Glomerular endothelial cell (primary cell): ENCODE measurements at places on chromosomes 3 and 15.

- no peak for DNase-seq
Observed at GRCh38 chr3:41612853-41613252, 349.1 kb downstream of the ULK4 start.

DNA sequence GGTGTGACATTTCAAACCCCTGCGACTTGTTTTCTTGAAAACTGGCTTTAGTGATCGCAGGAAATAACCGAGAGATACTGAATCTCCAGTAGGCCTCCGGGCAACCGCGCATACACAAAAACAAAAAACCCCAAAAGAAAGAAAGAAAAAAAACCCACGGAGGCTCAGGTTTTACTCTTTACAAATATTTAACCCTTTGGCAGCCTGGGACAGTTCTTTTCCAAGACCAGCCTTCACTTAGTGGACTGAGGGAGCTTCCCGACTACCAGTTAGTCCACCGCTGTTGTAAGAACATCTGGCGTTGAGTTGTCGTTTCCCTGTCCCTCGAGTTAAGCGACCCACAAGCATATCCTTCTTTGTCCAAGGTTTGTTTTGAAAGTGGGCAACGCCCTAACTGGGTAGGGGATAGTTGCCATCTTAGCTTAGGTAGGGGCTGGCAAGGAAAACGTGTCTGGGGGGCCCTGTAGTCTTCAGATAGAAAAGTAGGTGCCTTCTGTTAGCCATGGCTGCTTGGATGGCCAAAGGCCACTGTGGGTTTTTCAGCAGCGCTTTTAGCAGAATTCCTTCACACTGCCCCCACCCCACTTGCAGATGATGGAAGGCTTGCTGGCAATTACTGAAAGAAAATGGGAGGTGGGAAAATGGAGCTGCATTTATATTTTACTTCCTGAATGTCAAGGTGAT is 6.9 kb downstream of the ISL2 start:
- no peak for DNase-seq

DNA sequence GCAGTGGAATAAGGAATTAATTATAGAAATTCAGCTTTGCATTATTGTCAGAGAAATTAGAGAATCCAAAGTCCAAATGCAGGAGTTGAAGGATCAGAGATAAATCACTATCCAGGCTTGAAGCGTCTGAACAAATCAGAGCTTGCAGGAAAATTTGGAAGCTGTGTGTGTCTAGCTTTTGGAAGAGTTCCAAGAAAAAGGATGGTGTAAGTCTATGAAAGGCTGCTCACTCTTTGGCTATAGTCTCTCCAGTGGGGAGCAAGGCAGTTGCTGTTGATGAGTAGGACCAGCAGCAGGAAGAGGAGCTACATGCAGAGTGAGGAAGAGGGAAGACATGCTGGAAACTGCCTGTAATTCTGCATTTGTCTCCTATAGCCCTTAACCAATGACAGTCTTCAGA is 464.3 kb upstream of the GRM7 start:
- no peak for DNase-seq

DNA sequence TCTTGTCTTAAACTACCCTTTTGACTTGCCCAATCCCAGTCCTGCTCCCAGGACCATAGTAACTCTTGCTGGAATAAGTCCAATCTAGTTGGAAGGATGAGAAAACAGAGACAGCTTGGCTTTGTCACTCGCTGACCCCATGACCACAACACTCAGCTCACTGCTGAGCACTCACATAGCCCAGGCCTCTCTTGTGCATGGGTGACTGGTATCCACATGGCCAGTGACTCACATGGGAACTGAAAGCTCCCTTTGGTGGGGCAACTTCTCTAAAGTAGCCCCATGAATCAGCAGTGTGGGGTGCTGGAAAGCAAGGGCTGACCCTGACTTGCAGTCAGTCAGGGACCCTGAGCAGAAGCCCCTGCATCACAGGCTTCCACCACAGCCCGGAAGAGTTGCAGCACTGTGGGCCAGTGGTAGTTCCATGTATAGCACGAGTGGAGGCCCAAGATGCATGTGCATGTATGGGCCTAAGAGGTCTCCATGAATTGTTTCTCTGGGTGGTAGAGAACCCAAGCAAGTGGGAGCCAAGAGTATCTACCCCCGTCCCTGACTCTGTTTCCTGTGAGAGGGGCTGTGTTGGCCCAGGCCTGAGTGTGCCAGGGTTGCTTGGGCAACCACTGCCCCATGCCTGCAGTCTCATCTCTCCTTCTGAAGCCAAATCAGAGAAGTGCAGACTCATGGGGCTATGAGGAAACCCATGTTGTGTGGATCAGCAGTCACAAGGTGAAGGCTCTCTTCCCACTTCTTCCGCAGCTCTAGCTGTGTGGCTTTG is 62.1 kb upstream of the XCR1 start:
- DNase-seq, result no peak

GRCh38 chr15:42679285-42680141 is 57.4 kb downstream of the CDAN1 start:
- no peak for DNase-seq

DNA sequence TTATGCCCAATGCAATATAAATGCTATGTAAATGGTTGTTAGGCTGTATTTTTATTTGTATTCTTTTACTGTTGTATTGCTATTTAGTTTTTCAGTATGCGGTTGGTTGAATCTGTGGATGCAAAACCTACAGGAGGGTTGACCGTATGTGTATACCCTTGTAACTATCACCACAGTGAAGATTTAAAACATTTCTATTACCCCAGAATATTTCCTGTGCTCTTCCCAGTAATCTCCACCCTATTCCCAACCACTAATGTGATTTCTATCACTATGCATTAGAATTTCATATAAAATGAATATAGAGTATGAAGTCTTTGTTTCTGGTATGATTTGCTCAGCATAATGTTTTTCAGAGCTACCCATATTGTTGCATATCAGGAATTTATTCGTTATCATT is 705.0 kb downstream of the MECOM start:
- no peak for DNase-seq

DNA sequence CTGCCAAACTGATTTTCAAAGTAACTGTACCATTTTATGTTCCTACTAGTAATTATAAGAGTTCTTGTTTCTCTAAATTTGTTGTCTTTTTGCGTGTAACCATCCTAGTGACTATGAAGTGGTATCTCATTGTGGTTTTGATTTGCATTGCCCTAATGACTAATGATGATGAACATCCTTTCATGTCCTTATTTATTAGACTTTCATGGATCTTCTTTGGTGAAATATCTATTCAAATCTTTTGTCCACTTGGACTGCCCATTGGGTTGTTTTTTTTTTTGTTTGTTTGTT is 3.6 kb downstream of the OXSR1 start:
- no peak for DNase-seq

- no peak for DNase-seq
Observed at GRCh38 chr3:111692593-111693552, 97.7 kb upstream of the ZBED2 start.

GRCh38 chr15:47139965-47140364 is 577.3 kb upstream of the SEMA6D start:
- no peak for DNase-seq

DNA sequence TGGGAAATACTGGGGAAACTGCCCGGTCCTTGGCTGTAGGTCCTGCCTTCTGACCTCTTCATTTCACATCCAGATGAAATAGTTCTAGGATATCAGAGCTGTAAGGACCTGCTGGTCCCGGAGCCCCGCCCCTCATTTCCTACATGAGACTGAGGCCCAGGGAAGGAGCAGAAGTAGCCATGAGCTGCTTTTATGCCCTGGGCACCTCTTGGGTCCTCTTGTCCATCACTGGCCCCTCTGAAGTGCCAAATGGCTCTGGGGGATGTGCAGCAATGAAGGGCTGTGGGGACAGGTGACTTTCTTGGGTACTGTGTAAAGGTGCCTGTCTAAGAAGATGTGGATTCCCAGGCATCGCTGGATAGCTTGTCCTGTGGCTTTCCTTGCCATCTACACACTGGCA is 40.3 kb upstream of the ESYT3 start:
- no peak for DNase-seq

DNA sequence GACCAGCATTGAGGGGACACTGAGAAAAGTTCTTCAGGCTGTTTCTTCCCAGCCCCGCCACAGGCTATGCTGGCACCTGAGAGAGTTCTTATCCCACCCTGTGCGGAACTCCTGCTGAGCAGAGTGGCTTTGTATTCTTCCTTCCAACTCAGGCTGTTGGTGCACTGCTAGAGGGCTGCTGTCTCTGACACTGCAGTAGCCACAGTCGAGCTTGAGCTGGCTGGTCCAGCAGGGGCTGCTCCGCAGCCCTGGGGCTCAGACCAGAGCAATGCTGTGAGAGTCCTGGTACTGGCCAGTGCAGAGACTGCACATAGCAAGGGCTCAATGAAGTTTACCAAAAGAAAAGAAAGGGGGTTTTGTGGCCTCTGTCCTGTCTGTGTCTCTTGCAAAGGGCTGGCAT is 3.6 kb downstream of the GNAI2 start:
- no peak for DNase-seq

DNA sequence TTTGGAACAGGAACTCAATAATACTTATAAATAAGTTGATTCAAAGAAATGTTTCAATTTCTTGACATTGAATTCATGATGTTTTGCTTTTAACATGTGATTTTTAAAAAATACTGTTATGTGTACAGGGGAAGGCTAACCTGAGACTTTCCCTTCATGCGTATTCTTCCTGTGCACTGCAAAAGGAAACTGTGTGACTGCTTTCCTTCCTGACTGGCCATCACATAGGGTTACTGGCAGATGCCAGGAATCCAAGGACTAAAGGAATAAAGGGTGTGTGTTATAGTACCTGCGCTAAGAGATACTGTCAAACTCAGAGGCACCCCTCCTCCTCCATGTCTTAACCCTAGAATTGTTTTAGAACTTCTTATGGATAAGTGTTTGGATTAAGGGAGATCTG is 236.0 kb downstream of the UBE2E2 start:
- DNase-seq, result peak; percentile 44

GRCh38 chr3:121895736-121896135 is 1.5 kb downstream of the SLC15A2 start:
- no peak for DNase-seq

DNA sequence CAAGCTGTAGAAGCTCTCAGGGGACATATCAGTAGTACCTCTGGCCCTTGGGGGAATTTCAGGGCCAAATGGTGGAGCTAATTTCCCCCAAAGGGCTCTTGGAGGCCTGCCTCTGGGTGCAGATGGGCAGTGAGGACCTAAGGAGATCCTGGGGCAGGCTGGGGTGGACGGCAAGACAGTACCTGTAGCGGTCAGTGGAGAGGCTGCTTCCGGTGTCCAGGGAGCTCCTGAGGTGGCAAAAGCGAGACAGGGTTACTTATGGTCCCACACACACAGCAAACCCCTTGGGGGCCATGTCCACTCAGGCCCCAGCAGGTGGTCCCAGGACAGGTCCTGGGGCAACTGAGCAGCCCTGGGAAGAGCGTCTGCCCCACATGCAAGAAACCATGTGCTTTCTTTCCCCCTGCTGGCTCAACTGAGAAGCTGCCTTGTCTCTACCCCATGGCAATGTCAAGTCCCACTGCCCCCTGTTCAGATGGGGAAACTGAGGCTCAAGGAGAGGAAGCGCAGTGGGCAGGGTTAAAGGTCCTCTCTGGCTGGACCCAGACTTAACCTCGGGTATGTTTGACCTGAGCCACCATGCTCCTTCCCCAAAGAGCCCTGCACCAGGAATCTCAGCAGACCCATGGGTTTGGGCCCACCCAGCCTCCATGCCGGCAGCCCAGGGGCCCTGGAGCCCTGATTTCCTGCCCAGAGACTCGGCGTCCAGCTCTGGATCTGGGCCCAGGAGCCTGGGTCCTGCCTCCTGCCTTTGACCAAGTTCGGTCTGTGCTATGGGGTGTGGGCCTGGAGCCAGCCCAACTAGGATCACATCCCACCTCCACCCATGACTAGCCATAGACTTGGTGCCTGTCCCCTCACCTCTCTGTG is 25.7 kb downstream of the IQSEC1 start:
- no peak for DNase-seq

DNA sequence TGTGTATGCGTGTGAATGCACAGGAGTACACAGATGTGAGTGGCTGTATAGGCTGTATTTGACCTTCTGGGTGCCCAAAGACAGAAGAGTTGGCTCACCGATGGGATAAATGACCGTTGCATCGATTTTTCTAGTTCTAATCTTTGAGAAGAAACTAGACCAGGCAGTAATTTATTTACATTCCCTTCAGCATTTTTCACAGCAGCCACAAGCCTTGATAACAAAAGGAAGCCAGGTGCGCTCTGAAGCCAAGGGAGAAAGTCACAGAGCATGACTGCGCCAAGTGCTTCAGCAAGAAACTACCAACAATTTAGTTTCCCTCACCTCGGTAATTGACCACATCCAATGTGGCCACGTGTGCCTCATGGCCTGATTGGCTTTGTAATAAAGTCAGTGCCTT is 5.9 kb upstream of the FAM3D start:
- DNase-seq, result no peak

DNA sequence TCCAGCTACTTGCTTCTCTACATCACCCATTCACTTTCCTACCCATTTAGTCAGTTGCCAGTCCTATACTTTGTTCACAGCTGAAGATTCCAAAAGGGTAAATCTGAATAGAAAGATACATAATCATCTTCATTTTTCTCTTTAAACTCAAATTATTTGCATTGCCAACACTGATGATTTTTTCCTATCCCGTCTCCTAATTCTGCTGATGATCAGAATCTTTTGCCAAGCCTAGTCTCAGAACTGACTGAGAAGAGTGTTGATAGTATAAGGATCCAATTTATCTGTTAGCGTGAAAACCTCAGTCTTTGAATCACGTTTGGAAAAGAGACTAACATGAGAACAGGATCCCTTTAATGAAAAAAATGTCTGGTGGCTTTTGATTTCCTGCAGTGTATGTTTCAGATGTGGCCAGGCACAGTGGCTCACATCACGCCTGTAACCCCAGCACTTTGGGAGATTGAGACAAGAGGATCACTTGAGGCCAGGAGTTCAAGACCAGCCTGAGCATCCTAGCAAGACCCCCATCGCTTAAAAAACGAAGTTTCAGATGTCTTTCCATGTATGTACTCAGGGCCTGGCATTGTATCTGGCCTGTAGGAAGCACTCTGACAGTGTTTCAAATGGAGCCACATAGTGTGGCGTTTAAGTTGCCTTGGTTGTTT is 169.4 kb downstream of the KLHL25 start:
- no peak for DNase-seq

GRCh38 chr3:117145677-117146076 is 436.1 kb downstream of the TUSC7 start:
- DNase-seq, result no peak

GRCh38 chr3:101816215-101817149 is 32.8 kb upstream of the NFKBIZ start:
- DNase-seq, result no peak

DNA sequence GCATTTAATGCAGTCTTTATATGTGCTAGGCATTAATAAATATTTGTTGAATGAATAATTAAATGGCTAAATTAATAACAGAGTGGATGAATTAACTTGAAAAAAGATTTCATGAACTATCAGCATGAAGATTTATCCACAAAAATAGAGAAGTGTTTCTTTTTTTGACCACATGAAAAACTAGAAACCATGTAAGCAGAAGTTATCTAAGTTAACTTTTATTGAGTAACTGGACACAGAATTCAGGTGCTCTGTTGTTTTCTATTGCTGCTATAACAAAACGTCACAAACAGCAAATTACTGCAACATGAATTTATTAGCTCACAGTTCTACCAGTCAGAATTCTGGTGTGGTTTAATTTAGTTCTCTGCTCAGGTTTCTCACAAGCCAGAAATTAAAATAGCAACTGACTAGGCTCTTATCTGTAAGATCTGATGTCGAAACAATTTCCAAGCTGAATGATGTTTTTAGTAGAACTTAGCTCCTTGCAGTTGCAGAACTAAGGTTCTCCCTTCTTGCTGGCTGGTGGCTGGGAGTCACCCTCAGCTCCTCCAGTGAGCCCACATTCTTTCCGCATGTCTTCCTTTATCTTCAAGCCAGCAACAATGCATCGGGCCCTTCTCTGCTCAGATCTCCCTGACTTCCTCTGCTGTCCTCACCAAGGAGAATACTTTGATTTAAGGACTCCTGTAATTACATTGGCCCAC is 810.2 kb upstream of the ALCAM start:
- DNase-seq, result no peak

- DNase-seq, result no peak
Observed at GRCh38 chr15:48381861-48382260, 50.6 kb downstream of the DUT start.
